ENCODE measurements at places on chromosomes 6 and 20.

GRCh38 chr6:121794630-121795029 lies 359.2 kb downstream of the GJA1 start:
- DNase-seq: no peak

- DNase-seq: no peak
Observed at GRCh38 chr6:167140589-167141474, 16.9 kb downstream of the GPR31 start.

GRCh38 chr20:2163312-2163711 lies 61.7 kb downstream of the STK35 start:
- DNase-seq: no peak

GRCh38 chr6:19153270-19153980 lies 683.7 kb upstream of the ID4 start:
- no peak for DNase-seq

- DNase-seq: no peak
Observed at GRCh38 chr20:62873280-62873679, 11.7 kb upstream of the TCFL5 start.

DNA sequence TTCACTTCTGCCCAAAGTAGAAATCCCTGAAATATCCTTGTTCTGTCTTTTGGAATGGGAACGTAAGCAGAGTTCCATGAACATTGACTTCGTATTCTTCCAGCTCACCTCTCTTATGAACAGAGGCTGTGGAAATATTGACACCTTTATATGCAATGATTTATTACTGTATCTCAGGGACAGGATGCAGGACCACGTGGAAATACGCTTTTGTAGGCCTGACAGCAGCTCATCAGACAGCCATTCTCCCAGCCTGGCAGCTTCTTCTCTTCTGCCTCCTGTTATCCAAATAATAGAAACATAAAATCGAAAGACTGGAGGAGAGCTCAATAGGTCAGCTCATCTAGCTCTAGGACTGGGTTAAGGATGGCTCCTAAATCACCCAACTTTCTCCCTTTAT lies 106.2 kb upstream of the DTNBP1 start:
- DNase-seq: no peak

DNA sequence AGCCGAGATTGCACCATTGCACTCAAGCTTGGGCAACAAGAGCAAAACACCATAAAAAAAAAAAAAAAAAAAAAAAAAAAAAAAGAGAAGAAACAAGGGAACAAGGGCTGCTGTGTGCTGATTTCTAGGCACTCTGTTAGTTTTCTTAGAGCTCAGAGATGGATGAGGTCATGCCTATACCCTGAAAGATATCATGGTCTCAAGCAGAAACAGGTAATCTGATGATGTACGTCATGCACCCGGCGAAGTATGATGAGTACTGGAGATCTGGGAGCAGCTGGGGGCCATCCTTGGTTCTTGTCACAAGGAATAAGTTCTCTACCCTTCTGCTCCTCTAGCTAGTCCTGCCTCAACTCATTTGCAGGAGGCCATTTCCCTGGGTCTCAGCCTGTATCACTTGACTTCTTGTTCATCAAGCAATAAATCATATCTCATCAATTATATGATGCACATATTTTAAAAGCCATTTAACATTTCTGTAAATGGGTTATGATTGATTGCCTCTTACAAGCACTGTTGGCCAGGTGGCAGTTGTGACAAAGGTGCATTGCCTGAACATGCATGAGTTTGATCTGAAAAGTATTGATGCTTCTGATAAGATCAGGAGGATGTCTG lies 517.2 kb downstream of the DHX35 start:
- no peak for DNase-seq

DNA sequence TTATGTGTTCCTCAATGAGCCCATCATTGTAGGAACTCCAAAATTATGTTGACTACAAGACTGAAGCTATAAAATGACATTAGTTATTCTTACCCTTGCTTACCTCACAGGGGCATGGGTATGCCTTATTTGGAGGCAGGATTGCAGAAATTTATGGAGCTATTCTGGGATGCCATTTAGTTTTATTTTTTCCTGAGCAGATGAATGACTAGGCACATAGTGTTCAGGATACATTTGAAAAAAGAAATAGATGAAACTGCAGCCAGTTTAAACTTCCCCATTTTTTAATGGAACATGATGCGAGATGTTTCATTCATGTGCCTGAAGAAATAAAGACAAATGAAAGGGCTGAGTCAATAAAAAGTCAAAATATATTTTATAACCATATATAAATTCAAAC lies 399.2 kb upstream of the JAG1 start:
- no peak for DNase-seq

GRCh38 chr20:34302312-34302722 lies 838 bp downstream of the AHCY start:
- DNase-seq: peak; percentile 4

Data from activated T-cell treated with anti-CD3 and anti-CD28 coated beads for 24 hours (primary cell).